ENCODE measurements at places on chromosomes 2 and 18.

DNA sequence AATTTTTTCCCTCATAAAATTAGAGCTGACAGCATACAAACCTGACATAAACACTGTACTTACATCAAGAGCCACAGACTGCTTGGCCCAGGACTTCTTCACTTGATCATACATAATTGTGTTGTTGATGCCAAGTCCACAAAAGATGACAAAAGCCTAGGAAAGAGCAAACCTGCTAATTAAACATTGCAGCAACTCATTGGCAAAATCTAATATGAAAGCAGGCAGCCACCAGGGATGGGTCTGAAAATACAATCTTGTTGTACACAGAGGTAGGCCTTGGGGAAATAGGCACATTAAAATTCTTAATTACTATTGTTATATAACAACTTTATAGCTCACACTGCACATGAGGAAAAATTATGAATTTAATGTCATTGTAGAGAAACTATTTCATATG lies 255.8 kb downstream of the PDE11A start:
- DNase-seq, result no peak

DNA sequence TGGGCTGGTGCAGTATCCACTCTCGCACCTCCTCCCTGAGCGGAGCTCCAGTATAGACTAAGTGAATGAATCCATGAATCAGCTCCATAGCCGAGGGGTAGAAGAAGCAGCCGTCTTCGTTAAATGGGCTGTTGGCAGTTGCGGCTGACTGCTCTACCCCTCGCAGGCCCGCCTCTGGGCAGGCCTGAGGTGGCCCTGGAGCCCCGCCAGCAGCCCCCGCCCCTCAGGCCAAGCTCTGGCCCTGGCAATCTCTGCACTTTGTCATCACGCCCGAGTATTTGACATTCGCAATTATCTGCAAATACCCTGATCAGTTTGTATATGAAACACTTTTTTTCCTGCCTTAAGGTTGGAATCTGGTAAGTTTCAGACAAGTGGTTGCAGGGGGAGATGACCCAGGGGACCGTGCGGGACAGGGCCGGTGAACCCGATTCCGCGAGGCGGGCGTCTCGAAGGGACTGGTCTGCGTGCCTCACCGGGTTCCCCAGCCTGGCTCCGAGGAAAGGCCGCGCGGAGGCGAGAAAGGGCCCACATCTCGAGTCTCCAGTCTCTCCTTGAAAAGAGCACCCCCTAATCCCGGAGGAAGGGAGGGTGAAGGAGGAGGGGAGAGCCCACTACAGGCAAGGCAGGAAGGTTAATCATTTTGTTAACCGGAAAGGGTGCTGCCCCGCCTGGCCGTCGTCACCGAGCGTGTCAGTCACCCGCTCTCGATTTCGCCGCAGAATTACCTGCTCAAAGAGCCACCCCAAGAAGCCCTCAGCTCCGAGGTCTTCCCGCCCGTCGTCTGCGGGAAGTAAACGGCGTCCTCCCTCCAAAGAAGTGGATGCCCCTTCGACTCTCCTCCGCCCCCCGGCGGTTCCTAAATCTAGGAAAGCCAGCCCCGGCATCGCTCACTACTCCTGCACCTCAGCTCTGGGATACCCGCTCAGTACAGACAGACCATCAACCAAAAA lies 11.1 kb upstream of the SATB2 start:
- DNase-seq, result no peak

GRCh38 chr2:234919711-234920110 lies 32.1 kb upstream of the SH3BP4 start:
- DNase-seq, result no peak

- DNase-seq, result no peak
Measured at GRCh38 chr2:55999231-55999630, 75.6 kb upstream of the EFEMP1 start.

DNA sequence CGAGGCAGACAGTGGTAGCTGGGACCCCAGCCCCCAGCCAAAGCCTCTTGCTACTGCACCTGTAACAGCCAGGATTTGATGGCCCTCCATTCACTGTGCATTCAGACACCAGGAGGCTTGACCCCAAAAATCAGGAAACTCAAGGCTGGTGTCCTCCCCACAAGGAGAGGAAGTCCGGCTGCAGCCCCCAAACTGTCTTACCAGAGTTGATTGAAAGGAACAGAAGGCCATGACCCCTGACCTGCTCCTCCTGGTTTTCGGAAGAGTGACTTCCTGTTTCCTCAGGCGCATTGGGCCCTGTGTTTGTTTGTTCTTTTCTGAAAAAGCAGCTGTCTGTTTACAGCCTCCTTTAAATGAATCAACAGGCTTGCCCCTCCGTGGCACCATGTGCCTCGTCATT lies 111.6 kb downstream of the RNF144A start:
- no peak for DNase-seq

GRCh38 chr2:218605432-218605831 lies 2.3 kb upstream of the PLCD4 start:
- DNase-seq, result peak; percentile 2

- peak; percentile 80 for DNase-seq
Measured at GRCh38 chr2:64644458-64645382, 9.0 kb downstream of the SERTAD2 start.

DNA sequence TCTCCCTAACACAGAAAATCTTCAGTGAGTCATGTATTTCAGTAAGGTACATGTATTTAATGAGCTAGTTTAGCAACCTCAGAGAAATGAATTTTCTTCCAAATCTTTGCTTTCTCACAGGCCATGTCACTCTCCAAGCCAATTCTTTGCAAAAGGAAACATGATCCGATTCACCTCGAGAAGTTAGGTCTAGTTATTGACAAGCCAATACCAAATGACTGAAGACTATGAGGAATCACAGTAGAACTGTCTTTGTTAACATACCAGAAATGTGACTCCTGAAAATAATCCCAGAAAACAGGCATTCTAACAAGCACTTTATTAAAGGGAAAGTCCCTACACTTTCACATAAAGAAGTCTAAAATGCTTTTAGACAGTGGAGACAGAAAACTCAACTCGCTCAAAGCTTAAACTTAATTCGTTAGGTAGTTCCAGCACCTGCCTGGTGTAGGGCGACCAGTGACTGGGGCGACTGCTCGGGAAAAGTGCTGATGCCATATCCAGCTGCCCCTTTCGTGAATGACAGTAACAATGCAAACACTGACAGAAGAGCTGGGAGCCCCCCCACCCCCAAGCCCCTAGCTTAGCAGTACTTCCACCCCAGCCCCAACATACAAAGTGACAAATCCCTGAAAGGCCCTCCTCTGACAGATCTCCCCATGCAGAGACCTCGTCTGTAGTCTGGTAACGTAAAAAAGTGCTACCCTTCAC lies 1.8 kb downstream of the MEMO1 start:
- DNase-seq, result no peak

DNA sequence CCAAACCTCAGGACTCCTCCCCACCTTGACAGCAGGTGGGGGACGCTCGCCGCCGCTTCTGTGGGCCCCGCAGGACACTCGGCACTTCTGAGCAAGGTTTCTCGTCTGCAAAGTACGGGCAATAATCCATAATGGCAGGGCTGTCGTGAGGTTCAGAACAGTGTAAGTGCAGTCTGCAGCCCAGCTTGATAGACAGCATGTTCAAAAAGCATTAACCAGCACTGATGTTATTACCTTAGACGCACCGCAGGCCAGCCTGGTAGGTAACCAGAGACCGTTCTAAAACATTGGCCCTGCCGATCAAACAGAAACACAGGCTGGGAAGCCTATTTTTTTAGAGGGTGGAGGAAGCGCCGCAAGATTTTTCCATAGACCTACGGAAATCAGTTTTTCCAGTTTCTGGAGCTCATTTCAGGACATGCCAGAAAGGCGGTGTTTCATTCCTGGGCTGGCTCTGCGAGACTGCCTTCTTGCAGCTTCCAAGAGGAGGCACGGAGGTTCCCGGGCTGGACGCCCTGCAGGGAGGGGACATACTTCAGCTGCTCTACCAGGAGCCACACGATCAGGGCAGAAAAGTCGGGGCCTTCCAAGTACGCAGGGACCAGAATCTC lies 148.7 kb downstream of the TPO start:
- no peak for DNase-seq

DNA sequence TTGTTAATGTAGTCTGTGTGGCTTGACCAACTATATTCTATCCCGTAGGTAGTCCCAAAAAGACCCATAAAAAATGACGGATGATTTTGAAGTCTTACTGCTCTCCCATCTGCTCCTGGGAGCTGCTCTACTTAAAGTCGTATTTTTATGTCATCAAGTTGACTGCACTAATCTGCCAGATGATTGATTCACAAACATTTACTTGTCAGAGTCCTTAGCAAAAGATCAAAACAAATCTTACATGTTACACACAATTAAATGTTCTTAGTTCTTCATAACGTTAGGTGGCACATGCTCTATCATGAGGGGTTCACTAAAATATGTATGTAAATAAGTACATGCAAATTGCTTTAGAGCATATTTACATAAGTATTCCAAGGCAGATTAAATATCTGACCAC lies 498.3 kb upstream of the LRRTM4 start:
- DNase-seq, result no peak

GRCh38 chr2:25303633-25304236 lies 38.0 kb downstream of the DNMT3A start:
- DNase-seq, result no peak

DNA sequence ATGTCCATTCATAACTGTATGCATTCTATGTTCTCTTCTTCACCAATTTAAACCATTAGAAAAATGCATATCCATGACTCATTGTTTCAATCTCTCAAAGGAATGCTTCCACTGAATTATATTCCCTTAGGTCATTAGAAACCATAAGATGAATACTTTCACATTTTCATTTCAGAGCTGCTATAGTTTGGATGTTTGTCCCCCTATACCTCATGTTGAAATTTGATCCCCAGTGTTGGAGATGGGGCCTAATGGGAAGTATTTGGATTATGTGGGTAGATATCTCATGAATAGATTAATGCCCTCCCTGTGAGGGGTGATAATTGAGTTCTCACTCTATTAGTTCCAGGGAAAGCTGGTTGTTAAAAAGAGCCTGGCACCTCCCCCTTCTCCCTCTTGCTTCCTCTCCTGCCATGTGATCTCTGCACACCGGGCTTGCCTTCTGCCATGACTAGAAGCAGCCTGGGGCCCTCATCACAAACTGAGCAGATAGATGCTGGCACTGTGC lies 35.7 kb downstream of the THUMPD2 start:
- no peak for DNase-seq

GRCh38 chr18:62334120-62334519 lies 9.0 kb downstream of the TNFRSF11A start:
- DNase-seq, result no peak
